ENCODE measurements at places on chromosomes 13 and 19. TPM values are rescaled to one million over a fixed set of nuclear protein-coding genes. Genes with fewer than 3 reads are reported as not detected.

The IL17D gene
- 2.7 TPM for total RNA-seq

The IL4I1 gene
- 3.6 TPM for total RNA-seq

DNA sequence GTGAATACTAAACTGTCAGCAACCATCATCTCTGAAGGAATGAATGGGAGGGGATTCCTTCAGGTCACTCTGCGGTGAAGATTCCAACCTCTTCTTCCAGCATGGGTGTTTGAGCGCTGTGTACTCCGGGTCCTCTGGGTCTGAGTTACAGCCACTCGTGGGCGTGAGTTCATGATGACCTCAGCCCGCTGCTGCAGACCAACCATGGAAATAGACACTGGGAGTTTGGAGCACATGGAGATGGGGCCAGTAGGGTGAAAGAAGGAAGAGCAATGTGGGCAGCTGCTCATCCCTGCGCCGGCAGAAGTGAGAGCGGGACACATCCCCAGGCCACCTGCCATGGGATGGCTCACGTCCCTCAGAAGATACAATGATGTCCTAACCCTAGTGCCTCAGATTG, 16.8 kb upstream of the RAB20 start:
- no peak for DNase-seq

DNA sequence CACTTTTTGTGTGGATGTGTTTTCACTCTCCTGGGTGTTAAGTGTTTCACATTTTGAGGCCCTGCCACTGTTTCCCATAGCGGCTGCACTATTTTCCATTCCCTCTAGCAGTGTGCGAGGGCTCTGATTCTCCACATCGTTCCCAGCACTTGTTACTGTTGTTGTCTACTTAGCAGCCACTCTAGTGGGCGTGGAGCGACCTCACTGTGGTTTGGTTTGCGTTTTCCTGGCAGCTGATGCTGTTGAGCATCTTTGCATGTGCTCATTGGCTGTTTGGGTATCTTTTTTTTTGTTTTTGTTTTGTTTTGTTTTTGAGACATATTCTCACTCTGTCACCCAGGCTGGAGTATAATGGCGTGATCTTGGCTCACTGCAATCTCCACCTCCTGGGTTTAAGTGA, 14.4 kb downstream of the NAXD start:
- DNase-seq, result no peak
